ENCODE measurements at places on chromosomes 16 and 17.
A peak's percentile ranks its signal among the peaks of the same experiment; 100 is the strongest.

- no peak for DNase-seq
These were observed 793.4 kb upstream of the CDH8 start for GRCh38 chr16:62829607-62830006.

DNA sequence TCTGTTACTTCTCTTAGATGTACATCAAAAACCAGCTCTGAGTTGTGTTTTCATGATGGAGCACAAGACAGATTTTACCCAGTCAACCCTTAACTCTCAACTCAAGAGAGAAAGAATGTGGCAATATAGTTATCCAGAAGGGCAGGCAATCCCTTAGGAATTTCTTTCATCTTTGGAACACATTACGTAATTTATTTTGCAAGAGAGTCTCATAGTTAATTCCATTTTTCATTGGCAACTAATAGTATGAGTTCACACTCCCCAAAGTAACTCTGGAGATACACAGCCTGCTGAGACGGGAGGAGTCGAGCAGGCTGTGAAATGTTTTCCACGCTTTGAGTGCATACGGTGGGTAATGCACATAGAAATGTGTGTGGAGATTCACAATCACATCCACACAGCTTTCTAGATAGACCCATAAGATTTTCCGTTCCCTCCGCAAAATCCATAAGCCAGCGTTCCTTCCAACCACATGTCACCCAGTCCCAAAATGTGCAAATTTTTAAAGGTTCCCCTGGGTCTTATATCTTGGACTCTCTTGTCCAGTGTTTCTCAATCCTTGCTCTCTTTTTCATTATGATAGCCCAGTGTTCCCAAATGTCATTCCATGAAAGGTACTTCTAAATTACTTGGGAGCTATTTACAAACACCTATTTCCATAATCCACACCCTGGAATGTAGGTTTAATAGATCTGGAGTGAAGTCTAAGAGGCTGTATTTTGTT is 8.4 kb upstream of the CDRT4 start:
- DNase-seq: no peak

DNA sequence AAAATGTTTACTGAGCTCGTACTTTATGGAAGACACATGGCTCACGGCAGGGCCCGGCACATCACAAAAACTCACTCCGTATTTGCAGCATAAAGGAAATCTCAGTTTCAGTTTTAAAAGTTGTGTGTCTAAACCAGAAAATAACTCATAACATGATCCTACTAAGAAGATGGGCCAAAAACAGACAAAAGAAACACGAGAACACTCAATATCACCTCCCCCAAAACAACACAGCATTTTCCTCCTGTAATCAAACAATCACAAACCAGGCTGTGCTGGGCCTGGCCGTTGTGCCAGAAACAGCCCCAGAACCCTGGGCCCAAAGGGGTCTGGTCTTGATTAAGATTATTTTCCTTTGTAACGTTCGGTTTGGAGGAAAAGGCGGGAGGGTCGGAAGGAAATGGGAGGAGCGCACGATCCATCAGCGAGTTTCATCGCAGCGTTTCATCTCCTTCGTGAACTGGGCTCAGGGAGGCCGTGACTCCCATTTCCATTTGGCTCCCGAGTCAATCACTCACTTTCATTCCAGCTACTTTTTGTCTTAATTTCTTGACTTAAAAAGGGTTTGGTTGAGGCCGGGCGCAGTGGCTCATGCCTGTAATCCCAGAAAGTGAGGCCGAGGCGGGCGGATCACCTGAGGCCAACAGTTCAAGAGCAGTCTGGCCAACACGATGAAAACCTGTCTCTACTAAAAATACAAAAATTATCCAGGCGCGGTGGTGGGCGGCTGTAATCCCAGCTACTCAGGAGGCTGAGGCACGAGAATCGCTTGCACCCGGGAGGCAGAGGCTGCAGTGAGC is 61.4 kb downstream of the NXN start:
- DNase-seq: no peak

DNA sequence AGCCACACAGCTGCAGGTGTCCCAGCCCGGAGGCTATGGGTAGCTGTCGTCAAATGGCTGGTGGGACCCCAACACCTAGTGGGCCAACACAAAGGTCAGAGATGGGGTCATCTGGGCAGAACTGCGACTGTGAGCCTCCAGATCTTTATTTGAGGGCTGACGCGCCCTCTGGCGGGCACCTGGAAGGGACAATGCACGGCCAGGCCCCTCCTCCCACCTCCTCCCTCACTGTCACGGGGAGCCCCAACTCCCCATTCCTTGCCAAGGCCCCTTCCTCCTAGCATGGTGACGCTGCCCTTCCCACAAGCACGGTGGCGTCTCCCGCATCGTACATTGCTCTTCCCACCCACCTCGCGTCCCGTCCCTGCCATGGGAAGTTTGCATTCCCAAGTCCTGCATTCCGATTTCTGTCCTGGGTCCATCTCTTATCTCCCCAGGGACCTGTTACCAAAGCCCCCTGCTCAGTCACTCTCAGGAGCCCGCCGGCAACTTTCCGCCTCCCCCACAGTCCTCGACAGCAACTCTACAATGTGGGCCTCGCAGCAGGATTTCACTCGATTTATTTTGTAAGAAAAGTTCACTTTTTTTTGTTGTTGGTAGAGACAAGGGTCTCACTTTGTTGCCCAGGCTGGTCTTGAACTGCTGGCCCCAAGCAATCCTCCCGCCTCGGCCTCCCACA is 1.0 kb downstream of the TLE7 start:
- DNase-seq: no peak

GRCh38 chr16:85673529-85674417 is 15.0 kb downstream of the GINS2 start:
- DNase-seq: peak; percentile 56

- no peak for DNase-seq
These were observed 24.7 kb upstream of the KIFC3 start for GRCh38 chr16:57826706-57827625.

DNA sequence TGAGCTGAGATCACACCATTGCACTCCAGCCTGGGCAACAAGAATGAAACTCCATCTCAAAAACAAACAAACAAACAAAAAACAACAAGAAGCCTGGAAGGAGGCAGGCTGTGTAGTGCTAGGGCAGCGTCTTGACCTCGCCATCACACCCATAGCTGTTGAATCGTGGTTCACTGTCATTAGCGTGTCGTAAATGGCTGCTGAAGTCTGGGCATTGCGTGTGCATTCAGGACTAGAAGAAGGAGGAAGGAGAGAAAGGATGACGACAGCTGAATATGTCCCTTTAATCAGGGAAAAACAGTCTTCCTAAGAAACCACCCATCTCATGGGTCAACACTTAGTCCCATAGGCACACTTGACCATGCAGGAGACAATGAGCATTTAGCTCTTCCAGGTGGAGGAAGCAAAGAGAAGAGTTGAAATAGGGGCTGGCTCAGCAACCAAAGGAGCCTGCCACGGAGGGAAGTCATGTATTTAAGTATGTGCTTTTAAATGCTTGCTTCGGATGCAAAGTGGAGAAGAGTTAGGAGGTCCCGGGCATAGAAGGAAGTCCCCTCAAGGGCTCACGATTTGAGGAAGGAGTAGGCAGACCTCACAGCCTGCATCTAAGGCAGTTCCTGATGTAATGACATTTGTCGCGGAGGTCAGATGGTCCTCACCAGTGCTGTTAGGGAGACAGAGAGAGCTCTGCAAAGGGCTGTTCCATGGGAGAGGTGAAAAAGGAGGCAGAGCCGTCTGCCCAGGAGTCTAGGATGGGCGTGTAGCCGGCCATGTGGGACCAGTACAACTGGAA is 8.8 kb downstream of the PRSS22 start:
- no peak for DNase-seq

- DNase-seq: no peak
These were observed 194.2 kb upstream of the TBX2 start for GRCh38 chr17:61205401-61205800.

DNA sequence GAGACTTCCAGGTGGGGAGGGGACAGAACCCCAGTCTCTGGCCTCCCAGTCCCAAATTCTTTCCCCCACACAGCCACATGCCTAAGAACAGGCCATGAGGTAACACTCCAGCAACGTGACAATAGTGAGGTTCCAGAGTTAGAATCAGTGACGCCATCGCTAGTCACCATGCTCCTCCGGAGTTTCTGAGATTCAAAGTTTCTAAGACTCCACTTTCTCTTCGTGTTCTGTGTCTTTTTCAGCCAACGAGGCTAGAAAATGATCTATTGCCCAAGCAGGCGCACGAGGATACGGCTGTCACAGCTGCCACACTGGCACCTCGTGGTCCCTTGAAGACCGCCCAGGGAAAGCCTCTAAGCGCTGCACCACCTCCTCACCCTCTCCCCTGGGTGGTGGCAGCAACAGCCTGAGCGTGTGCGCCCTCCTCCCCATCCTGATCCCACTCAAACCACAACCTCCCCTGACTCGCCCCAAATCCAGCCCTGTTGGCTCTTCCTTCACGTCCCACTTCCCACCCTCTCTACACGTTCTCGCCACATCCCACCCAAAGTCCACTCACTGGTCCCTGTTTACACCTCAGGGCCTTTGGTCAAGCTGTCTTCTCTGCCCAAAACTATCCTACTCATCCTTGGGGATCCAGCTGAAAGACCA is 1.0 kb downstream of the MCRIP1 start:
- no peak for DNase-seq

GRCh38 chr17:36949461-36949927 is 740 bp downstream of the AATF start:
- no peak for DNase-seq

DNA sequence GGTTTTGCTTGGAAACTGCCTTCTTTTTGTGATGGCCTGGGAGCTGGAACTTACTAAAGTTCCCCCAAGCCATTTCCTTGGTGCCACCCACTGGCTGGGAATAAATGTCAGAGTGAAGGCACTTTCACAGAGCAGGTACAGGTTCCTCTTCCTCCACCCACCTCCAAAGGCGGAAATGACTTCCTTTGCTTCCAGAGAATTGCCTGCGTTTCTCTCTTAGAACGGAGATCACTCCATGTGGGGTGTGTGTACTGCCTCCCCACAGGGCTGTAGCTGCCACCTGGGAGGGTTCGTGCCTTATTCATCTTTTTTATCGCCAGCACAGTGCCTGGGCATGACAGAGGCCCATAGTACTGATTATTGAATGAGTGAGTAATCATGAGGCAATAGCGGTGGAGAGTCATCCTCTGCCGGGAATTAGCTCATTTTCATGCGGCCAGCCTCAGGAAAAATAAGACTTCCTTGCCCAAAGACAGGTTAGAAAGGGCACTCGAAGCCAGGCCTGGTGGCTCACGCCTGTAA is 32.2 kb upstream of the HAS3 start:
- peak; percentile 29 for DNase-seq

DNA sequence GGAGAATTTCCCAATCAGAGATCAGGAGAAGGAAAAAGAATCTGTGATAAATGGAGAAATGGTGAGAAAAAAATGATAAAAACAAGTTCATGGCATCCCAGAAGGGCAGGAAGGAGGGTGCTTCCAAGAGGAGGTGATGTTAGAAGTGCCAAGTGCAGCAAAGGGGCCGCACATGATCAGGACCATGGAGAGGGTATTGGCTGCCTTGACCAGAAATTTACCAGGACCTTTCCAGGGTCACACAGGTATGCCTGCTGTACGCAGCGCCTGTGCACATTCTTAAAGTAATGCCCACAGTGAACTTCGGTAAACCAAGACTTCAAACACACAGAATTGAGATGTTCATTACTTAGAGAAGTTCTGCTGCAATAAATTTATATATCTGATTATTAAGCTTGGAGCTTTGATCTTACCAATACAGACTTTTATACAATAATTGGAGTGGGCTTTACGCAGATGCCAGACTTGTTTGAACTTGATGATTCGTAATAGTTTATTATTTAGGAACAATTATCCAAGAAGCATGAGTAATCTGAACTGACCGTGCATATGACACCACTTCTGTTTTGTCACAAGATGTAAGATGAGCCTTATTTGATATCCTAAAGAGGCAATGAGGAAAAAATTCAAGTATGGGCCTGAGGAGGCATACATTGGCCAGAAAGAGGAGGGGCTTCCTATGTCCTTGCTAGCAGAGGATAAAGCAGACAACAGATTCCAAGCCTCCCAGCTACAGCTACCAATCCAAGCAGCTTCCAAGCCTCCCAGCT is 2.2 kb upstream of the KRT33A start:
- DNase-seq: no peak

GRCh38 chr17:70588003-70588402 is 418.7 kb downstream of the KCNJ2 start:
- DNase-seq: no peak

GRCh38 chr17:66413559-66414520 is 111.4 kb downstream of the PRKCA start:
- no peak for DNase-seq

DNA sequence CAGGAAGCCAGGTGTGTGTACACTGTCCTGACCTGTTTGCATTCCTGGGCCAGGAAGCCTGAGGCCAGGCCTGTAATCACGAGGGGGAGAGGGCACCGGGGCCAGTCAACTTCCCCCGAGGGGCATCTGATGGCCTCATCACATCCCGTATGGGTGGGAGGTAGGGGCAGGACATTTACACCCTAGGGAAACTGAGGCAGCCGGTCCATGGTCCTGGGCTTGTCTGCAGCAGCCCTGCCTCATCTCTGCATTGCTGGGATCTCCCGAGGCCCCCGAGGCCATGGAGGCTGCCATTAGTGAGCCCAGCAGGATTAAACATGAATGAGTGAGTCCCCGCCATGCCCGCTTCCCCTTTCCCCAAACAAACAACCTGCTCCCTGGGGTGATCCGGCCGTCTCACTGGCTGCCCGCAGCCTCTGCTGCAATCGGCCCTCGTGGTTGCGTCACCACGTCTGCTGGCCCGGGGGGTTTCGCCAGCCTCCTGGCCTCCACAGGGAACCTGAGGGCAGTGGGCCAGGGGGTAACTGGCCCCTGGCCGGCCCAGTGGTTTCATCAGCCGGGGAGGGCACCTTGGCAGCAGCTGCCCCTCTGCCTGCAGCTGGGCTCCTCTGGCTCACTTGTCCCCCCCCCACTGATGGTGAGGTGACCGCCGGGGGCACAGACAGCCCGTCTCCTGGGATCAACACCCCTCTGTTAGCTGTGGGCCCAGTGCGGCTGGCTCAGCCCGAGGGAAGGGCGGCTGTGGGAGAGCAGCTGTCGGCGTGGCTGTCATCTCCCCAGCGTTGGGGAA is 88.3 kb upstream of the GSE1 start:
- no peak for DNase-seq

GRCh38 chr16:15788846-15789239 is 68.0 kb downstream of the MYH11 start:
- no peak for DNase-seq

GRCh38 chr17:74642995-74643394 is 19.5 kb upstream of the CD300E start:
- DNase-seq: no peak

- no peak for DNase-seq
These were observed 998 bp upstream of the TMEM11 start for GRCh38 chr17:21214777-21215541.
